ENCODE measurements at places on chromosomes 11 and 22. TPM values are rescaled to one million over a fixed set of nuclear protein-coding genes. Genes with fewer than 3 reads are reported as not detected.

The POTEH gene
- total RNA-seq, result not detected

The OR51E2 gene
- total RNA-seq, result not detected

The KRTAP5-11 gene
- total RNA-seq, result not detected

The PLAAT4 gene
- total RNA-seq, result 7.1 TPM

The SLC22A8 gene
- not detected for total RNA-seq

The HTR3A gene
- total RNA-seq, result not detected

The KDELR3 gene
- 124 TPM for total RNA-seq

The ACRV1 gene
- not detected for total RNA-seq

All from hair follicle dermal papilla cell (primary cell).